NT2/D1 (cell line): ENCODE measurements at places on chromosomes 7 and 10.

- DNase-seq: no peak
These were observed 683.8 kb upstream of the ANKRD30A start for GRCh38 chr10:36441557-36441956.

GRCh38 chr10:58281092-58281752 lies 12.3 kb downstream of the CISD1 start:
- no peak for DNase-seq

DNA sequence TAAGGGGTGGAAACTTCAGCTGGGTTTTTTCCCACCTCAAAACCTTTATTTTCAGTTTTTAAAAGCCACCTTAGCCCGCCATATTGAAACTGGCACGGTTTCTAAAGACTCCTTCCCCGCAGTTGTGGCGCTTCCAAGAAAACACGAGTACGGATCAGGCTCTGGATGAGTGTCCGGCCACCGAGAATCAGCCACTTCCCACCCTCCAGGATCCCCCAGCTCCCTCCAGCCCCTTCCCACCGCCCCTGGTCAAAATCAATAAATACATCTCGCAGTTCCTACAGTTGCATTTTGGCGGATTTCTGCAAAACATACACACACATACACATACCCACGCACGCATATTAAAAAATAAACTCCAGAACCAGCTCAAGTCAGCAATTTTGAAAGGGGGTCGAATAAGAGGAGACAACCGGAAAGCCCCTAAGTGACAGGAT lies 1.1 kb downstream of the SFMBT2 start:
- DNase-seq: no peak

GRCh38 chr7:128708824-128709223 lies 30.3 kb upstream of the CALU start:
- DNase-seq: no peak
